ENCODE measurements at places on chromosomes 6 and 20.

DNA sequence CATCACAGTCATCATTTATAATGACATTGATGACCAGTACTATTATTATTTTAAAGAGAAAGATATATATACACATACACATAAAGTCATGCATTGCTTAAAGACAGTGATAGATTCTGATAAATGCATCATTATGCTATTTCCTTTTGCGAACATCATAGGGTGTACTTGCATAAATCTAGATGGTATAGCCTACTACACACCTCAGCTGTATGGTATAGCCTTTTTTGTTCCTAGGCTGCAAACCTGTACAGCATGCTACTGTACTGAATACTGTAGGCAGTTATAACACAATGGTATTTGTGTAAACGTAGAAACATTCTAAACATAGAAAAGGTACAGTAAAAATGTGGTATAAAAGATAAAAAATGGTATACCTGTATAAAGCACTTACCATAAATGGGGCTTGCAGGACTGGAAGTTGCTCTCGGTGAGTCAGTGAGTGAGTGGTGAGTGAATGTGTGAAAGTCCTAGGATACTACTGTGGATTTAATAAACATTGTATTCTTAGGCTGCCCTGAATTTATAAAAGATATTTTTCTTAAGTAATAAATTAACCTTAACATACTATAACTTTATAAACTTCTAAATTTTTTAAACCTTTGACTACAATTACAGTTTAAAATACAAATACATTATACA lies 23.9 kb downstream of the QKI start:
- no peak for DNase-seq

DNA sequence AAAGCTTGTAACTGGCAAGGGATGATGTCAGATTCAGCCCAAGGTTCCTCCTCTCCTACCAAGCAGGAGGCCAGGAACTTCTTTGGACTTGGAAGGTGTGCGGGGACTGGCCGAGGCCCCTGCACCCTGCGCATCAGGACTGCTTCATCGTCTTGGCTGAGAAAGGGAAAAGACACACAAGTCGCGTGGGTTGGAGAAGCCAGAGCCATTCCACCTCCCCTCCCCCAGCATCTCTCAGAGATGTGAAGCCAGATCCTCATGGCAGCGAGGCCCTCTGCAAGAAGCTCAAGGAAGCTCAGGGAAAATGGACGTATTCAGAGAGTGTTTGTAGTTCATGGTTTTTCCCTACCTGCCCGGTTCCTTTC lies 14.4 kb downstream of the TNFAIP3 start:
- no peak for DNase-seq

DNA sequence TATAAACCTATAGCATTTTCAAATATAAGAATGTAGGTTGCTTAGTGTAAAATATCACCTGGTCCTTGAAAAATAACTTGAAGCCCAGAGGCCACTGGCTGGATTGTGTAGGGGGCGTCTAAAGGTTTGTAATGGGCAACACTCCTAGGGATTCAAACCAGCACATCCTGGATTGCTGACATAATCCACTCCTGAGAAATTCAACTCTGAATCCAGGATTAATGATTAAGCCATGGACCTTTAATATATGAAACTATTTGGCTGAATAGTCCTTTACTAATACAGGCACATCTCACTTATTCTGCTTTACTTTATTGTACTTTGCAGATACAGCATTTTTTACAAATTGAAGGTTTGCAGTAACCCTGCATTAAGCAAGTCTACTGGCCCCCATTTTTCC lies 160.8 kb downstream of the UBE3D start:
- no peak for DNase-seq

DNA sequence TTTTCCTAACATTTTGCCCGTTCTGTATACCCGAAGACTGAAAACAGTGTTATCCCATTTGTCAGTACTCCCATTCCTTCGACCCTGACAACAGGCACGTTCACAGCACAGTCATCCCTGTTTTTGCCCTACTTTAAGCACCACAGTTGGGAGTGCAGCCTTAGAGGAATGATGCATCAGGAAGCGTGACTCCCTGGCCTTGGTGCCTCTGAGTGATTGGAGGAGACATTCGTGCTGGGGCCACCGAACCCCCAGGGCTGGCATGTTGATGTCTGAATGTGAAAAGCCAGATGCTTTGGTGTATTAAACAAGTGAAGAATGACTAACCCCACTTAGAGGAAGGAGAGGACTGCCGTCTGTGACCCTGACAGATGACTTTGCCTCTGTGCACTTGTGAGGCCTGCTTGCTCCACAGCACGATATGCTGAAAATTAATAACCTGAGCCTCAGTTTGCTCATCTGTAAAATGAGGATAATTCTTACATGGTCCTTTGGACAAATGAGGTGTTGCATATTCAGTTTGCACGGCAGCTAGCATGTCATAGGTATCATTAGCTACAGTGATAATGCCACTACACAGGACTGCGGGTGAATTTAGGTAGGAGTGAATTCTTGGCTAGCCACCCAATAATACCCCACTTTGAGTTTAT lies 36.0 kb downstream of the STK35 start:
- DNase-seq = peak; percentile 40

- no peak for DNase-seq
Observed at GRCh38 chr6:158347335-158347734, 35.1 kb downstream of the TULP4 start.

- DNase-seq = peak; percentile 76
Observed at GRCh38 chr6:79269877-79270276, 35.4 kb upstream of the HMGN3 start.

DNA sequence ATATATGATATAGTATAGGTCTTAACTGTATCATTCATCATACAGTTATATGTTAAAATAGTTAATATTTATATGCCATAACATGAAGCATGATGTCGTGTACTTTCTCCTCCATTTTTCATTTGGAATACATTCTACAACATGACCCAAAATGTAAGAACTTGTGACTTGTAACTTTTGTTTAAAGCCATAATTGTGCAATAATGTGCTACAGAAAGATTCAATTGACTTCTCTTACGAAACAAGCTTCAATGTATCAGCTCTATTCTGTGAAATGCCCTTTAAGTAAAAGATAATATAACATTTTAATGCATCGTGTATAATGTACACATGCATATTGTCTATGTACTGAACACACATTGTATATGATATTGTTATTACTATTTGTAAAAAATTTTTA lies 76.7 kb upstream of the FABP7 start:
- no peak for DNase-seq

DNA sequence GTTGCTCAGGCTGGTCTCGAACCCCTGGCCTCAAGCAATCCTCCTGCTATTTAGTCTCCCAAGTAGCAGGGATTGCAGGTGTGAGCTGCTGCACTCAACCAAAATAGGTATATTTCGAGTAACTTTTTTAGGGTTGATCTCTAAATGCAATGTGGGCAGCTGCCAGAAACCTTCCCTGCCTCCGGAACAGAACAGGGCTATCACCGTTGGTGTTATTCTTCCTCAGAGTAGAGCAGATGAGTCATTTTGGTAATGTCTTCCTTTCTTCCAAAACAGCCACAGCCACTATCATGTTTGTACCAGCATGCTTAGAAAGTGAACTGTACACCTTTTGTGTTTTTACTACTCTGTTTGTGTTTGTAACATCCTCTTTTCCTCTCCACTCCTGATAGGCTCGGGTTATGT lies 44.1 kb downstream of the SNX9 start:
- no peak for DNase-seq

GRCh38 chr20:45792317-45793118 lies 764 bp downstream of the DNTTIP1 start:
- DNase-seq = no peak

- peak; percentile 87 for DNase-seq
Observed at GRCh38 chr6:8082954-8083858, 19.0 kb upstream of the BLOC1S5 start.

- no peak for DNase-seq
Observed at GRCh38 chr6:170346649-170347048, 40.1 kb downstream of the FAM120B start.

DNA sequence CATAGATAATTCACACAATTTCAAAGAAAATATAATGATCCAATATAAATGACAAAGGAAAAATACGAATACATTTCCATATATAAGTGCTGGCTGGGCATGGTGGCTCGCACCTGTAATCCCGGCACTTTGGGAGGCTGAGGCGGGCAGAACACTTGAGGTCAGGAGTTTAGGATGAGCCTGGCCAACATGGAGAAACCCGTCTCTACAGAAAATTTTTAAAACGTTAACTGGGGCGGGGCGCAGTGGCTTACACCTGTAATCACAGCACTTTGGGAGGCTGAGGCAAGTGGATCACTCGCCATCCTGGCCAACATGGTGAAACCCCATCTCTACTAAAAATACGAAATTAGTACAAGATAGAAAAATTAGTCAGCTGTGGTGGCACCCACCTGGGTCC lies 14.9 kb upstream of the MAPK13 start:
- DNase-seq = no peak

GRCh38 chr6:105603788-105604586 lies 201.1 kb upstream of the PREP start:
- DNase-seq = no peak

GRCh38 chr20:60064554-60065196 lies 106.5 kb downstream of the CDH26 start:
- DNase-seq = no peak

DNA sequence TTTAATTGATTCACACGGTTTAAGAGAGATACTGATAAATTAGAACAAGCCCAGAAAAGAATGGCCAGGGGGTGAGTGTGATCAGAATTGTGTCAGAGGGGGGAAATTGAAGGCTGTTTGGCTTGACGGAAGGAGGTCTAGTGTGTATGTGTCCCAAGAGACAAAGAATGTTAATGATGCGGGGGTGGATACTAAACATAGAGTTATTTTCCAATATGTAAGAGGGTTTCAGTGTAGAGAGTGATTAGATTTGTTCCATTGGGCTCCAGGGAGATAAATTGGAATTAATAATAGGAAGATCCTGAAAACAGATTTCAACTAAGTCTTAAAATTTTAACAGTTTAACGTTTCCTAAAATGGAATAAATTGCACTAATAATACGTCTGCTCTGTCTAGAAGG lies 38.1 kb upstream of the UTRN start:
- DNase-seq = no peak

GRCh38 chr6:31460361-31461025 lies 37.5 kb upstream of the MICB start:
- no peak for DNase-seq

DNA sequence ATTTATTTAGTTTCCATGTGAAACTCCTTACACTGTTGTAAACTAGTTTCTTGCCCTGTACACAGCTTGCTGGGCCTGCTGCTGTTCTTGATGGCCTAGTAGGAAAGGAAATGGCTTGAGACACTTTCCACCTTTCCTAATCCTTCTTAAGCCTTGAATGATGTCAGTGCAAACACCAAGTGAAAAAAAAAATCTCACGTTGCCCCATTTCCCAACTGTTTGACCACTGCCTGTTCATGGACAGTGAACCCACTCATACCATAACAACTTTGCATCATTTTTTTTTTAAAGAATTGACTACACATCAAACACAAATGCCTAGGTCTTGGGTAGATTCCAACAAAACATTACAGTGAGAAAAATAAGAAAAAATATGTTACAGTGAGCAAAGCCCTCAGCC lies 653.6 kb upstream of the FLRT3 start:
- no peak for DNase-seq

GRCh38 chr20:4509825-4510522 lies 211.7 kb upstream of the PRND start:
- no peak for DNase-seq

GRCh38 chr6:100226811-100227210 lies 232.8 kb upstream of the MCHR2 start:
- no peak for DNase-seq

DNA sequence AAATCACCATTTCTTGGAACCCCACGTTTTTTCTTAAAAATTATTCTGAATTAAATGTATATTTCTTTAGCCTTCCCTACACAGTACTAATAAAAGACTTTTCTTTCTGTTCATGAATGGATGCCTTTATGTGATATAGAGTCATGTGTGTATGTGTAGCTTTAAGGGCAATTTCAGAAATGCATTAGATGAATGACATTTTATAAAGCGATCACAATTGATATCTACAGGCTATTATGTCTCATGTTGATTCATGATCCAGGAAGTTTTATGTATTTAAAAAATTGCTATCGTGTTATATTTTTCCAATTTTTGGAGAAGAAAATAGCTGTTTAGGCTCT lies 81.3 kb downstream of the RNF144B start:
- no peak for DNase-seq

GRCh38 chr6:119267126-119267905 lies 82.2 kb downstream of the MAN1A1 start:
- no peak for DNase-seq
